ENCODE measurements at places on chromosomes 12 and 14. TPM values are rescaled to one million over a fixed set of nuclear protein-coding genes. Genes with fewer than 3 reads are reported as not detected.

DNA sequence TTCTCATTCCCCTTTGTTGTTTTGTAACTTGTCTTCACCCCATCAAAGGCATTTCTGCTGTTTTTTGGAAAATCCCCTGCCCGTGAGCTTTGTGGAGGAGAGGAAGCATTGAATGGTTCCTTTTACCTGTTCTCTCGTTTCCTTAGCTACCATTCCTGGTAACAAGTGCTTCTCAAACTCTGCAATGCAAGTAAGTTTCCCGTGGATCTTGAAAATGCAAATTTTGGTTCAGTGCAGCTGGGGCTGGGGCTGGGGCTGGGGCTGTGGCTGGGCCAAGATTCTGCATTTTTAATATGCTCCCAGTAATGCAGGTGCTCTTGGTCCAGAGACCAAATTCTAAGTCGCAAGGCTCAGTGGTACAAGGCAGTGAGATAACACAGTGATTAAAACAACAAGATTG is 151.6 kb downstream of the TTLL5 start:
- no peaks in the 10 kb centered on the region for H3K4me1 ChIP-seq
- no peak overlapping the region for H3K4me3 ChIP-seq
- no peak overlapping the region for H3K27ac ChIP-seq
- no peak for DNase-seq
- no peaks in the 10 kb centered on the region for H3K27me3 ChIP-seq

DNA sequence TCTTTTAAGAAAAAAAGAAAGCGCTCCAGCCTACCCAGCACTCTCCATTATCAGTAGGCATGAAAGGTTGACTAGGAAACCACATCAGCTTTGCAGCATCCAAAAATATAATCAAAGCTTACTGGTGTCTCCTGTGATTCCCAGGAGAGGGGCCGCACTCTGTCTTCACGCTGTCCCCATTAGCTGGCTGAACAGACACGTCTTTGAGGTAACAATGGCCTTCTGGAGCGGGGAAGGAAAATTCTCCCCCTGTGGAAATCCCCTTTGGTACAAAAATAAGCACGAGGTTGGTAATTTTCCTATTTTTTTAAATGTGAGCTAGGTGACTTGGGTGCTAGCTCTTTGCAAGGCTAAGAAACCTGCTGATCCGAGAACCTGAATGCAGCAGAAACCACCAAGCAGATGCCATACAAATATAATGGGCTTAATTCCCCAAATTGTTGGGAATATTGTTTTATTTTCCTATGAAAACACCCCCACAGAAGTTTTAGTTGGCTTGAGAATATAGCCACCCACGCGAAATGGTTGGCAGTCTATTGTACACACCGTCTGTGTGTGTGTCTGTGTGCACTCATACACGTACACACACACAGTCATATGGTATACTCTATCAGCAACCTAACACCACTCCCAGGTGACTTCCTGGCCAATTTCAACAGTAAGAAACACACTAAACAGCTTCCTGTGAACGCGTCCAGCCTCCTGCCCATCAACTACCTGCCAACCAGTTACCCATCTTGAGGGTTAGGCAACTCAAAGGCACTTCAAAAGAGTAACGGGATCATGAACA is 71.2 kb downstream of the KSR2 start:
- no peak overlapping the region for H3K27ac ChIP-seq
- no peaks in the 10 kb centered on the region for H3K4me1 ChIP-seq
- no peaks in the 10 kb centered on the region for H3K36me3 ChIP-seq
- no peaks in the 10 kb centered on the region for H3K27me3 ChIP-seq
- H3K4me3 ChIP-seq: no peak overlapping the region

- no peaks in the 10 kb centered on the region for H3K4me1 ChIP-seq
- no peaks in the 10 kb centered on the region for H3K27me3 ChIP-seq
- no peak for DNase-seq
- no peak overlapping the region for H3K4me3 ChIP-seq
- no peak overlapping the region for H3K27ac ChIP-seq
- H3K36me3 ChIP-seq: peaks cover 64% of the 10 kb centered on the region
Observed at GRCh38 chr12:68733661-68734071, 12.3 kb upstream of the SLC35E3 start.

DNA sequence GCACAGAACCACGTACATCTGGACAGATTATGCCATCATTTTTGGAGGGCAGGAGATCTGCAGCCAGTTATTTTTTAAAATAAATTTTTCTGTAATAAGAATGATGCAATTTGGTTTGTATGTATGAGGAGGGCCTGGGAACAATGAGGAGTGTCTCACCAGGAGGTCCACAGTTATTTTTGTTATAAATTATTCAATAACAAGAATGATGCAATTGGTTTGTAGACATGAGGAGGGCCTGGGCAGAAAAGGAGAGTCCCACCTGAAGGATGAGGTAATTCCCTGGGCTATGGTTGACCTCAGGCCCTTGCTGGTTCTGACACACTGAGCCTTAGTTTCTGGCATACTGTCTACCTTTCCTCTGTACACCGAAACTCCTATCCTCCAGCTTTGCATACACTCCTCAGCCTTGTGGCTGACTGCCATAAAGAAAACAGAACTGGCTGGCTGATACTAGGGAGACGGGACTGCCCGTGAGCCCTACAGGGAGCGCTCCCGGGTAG is 9.0 kb upstream of the DCD start:
- no peaks in the 10 kb centered on the region for H3K4me1 ChIP-seq
- H3K27me3 ChIP-seq: peaks cover 26% of the 10 kb centered on the region
- no peak overlapping the region for H3K4me3 ChIP-seq
- DNase-seq: no peak

DNA sequence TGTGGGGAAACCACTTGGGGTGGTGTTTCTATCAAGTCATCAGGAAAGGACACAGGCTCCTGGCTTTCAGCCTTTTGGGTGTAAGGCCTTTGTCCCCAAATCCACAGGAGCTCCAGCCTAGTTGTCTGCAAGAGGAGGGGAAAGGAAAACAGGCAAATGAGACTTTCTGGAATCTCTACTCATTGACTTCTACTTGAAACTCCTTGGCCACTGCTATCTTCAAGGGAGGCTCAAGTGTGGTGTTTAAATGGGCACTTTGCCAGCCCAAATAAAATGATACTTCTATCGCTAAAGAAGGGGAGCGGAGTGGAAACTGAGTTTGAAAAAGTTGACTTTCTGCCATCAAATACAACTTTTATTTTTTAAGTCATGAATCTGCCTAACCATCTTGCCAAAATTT is 445.9 kb upstream of the RGS6 start:
- H3K36me3 ChIP-seq: no peaks in the 10 kb centered on the region
- DNase-seq: no peak
- no peaks in the 10 kb centered on the region for H3K27me3 ChIP-seq
- H3K27ac ChIP-seq: no peak overlapping the region
- no peak overlapping the region for H3K4me3 ChIP-seq
- H3K4me1 ChIP-seq: no peaks in the 10 kb centered on the region

- H3K27me3 ChIP-seq: peaks cover 2% of the 10 kb centered on the region
- no peaks in the 10 kb centered on the region for H3K36me3 ChIP-seq
Observed at GRCh38 chr12:100565987-100566545, 7.4 kb upstream of the GAS2L3 start.

GRCh38 chr12:120224304-120225199 is 23.6 kb upstream of the RPLP0 start:
- no peak overlapping the region for H3K4me3 ChIP-seq
- peaks cover 38% of the 10 kb centered on the region for H3K36me3 ChIP-seq
- no peak for DNase-seq
- H3K27me3 ChIP-seq: no peaks in the 10 kb centered on the region
- peaks cover 13% of the 10 kb centered on the region for H3K4me1 ChIP-seq
- H3K27ac ChIP-seq: no peak overlapping the region

DNA sequence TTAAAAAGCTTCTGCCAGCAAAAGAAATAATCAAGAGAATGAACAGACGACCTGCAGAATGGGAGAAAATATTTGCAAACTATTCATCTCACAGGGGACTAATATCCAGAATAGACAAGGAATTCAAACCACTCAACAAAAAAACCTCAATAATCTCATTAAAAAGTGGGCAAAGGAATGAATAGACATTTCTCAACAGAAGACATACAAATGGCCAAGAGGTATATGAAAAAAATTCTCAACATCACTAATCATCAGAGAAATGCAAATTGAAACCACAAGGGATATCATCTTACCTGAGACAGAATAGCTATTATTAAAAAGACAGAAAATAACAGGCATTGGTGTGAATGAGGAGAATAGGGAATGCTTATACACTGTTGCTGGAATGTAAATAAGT is 270.0 kb downstream of the DACT1 start:
- no peak overlapping the region for H3K4me3 ChIP-seq
- no peak overlapping the region for H3K27ac ChIP-seq
- H3K36me3 ChIP-seq: no peaks in the 10 kb centered on the region
- peaks cover 1% of the 10 kb centered on the region for H3K27me3 ChIP-seq
- no peaks in the 10 kb centered on the region for H3K4me1 ChIP-seq

- DNase-seq: no peak
- H3K27me3 ChIP-seq: no peaks in the 10 kb centered on the region
- no peaks in the 10 kb centered on the region for H3K4me1 ChIP-seq
- H3K36me3 ChIP-seq: peaks cover 34% of the 10 kb centered on the region
- no peak overlapping the region for H3K27ac ChIP-seq
Observed at GRCh38 chr14:52538623-52539022, 13.7 kb downstream of the TXNDC16 start.

- no peak overlapping the region for H3K27ac ChIP-seq
- H3K4me3 ChIP-seq: no peak overlapping the region
- no peak for DNase-seq
- peaks cover 10% of the 10 kb centered on the region for H3K36me3 ChIP-seq
- no peaks in the 10 kb centered on the region for H3K4me1 ChIP-seq
- H3K27me3 ChIP-seq: no peaks in the 10 kb centered on the region
Observed at GRCh38 chr12:98724384-98725155, 79.5 kb downstream of the APAF1 start.

GRCh38 chr14:101361044-101361443 is 200.3 kb upstream of the DIO3 start:
- no peak overlapping the region for H3K4me3 ChIP-seq
- no peak for DNase-seq
- H3K36me3 ChIP-seq: no peaks in the 10 kb centered on the region
- H3K27me3 ChIP-seq: peaks cover 73% of the 10 kb centered on the region

DNA sequence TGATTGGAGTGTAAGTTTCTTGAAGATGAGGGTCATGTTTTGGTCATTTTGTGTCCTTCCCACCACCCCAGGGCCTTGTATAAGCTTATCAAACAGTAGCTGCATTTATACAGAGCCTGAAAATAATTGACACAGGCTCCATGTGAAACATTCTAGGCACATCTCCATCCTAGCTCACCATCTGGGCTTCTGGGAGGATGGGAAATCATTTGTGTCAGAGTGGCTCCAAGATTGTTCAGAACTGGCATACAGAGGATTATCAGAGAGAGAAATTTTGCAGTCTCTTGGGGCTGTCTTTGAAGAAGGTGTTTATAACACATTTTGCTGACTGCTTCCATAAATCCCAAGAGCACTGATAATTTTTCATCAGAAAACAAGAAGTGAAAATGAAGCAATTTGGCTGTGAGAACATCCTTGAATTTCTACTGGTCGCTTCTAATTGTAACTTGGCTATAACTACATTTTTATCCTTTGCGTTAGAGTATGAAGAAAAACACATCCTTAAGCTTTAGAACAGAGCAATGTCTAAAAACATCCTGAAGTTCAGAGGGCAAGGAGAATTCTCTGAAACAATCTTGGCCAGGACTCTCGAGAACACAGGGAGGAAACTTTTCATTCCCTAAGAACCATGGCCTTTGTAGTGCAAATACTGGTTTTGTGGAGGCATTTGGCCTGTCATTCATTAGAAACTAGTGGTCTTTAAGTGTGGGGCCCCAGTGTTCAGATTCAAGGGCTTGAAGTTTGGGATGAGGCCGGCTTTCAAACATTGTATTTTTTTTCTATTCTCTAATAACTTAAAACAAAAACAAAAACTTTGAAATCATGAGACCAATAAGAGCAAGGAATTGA is 151.1 kb downstream of the DACT1 start:
- no peak for DNase-seq
- no peaks in the 10 kb centered on the region for H3K36me3 ChIP-seq
- H3K27me3 ChIP-seq: no peaks in the 10 kb centered on the region

GRCh38 chr12:93139028-93139665 is 210.1 kb upstream of the EEA1 start:
- no peaks in the 10 kb centered on the region for H3K36me3 ChIP-seq
- no peaks in the 10 kb centered on the region for H3K27me3 ChIP-seq
- H3K4me1 ChIP-seq: no peaks in the 10 kb centered on the region
- H3K4me3 ChIP-seq: no peak overlapping the region

DNA sequence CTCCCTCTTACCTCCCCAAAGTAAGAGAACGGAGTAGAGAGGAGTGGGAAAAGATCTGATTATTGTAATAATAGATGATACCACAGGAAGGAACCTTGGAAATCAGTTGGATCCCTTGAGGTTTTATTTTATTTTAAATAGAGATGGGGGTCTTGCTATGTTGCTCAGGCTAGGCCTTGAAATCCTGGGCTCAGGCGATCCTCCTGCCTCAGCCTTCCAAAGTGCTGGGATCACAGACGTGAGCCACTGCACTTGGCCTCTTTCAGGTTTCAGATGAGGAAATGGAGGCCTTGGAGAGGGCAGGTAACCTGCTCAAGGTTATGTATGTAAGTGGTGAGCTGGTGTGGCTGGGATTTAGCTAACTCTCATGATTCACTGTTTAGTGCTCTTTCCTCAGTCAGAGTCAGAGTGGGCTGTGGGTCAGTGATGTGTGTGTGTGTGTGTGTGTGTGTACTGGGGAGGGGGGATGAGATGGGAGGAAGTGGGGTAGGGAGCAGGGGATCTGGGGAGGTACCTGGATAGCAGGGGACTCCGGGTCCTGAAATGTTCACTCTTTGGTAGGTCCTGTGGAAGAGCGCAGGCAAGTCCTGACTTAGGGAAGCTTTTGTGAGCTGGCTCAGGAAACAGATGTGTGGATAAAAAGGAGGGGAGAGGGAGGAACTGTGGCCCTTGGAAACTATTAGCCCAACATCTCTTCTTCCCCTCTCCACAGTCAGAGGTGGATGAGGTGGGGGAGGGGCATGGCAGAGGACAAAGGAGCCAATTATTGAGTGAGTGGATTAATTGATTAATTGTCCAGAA is 4.7 kb upstream of the CISTR start:
- peaks cover 27% of the 10 kb centered on the region for H3K27me3 ChIP-seq
- H3K36me3 ChIP-seq: no peaks in the 10 kb centered on the region
- no peak for DNase-seq
- H3K4me1 ChIP-seq: peaks cover 22% of the 10 kb centered on the region

- H3K36me3 ChIP-seq: no peaks in the 10 kb centered on the region
- DNase-seq: no peak
- no peaks in the 10 kb centered on the region for H3K4me1 ChIP-seq
- H3K27ac ChIP-seq: no peak overlapping the region
Observed at GRCh38 chr14:53011053-53011462, 60.2 kb upstream of the FERMT2 start.

GRCh38 chr14:58812050-58812910 is 174.5 kb downstream of the DACT1 start:
- no peaks in the 10 kb centered on the region for H3K4me1 ChIP-seq
- H3K27me3 ChIP-seq: peaks cover 3% of the 10 kb centered on the region
- H3K4me3 ChIP-seq: no peak overlapping the region
- H3K36me3 ChIP-seq: no peaks in the 10 kb centered on the region
- no peak for DNase-seq

Gene WSCD2
- total RNA-seq: 1.2 TPM

Gene SLC25A47
- total RNA-seq: not detected

Gene IL31
- total RNA-seq: not detected

Gene PPFIA2
- not detected for total RNA-seq

Gene RNF212B
- total RNA-seq: not detected

Gene AVPR1A
- 0.03 TPM for total RNA-seq

Gene GYS2
- not detected for total RNA-seq

Gene DAAM1
- 25.3 TPM for total RNA-seq

Gene PLA2G1B
- 1.8 TPM for total RNA-seq
